H1 (cell line): ENCODE measurements at places on chromosomes 1 and 21. TPM values are rescaled to one million over a fixed set of nuclear protein-coding genes. Genes with fewer than 3 reads are reported as not detected.

SPATA46 gene
- total RNA-seq: not detected in 2 replicates

IQCC gene
- total RNA-seq: 4.2 and 4.3 TPM in 2 replicates

DNA sequence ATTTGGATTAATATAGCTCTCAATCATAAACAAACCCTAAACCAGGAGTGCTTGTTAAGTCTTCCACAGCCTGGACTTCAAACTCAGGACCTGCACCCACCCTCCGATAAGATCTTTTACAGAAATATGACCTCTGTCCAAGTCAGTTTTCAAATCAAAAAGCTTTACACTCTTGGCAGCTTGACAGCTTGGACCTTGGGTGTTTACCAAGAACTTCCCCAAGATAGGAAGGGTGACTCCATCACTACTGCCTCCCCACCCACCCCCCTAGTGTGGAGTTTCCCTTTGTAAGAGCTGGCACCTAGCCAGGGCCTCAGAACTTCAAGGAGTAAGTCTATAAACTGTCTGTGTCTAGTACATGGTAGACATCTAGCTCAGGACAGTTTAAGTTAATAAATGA, 9.6 kb downstream of the BCAR3 start:
- DNase-seq: no peak

TMEM59 gene
- 123 and 139 TPM in 2 replicates for total RNA-seq

GRCh38 chr1:207076181-207076955, 12.3 kb upstream of the C4BPB start:
- DNase-seq: no peak

B3GALT6 gene
- 18.2 and 18.4 TPM in 2 replicates for total RNA-seq

DNA sequence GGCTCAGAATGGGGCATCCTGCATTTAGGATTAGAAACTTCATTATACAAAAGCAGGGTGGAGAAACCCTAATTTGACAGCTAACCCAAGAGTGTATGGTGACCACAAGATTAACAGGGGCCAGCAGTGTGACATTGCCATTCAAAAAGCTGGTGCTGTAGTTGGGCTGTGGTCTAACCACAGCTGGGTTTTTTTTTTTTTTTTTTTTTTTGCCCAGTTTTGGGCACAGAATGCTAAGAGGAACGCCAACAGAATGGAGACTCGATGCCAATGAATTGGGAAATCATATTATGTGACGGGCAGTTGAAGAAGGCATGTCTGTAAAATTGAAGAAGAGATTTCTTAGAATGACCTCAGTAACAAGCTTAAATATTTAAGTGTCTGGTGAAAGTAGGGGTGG, 58.4 kb downstream of the NFIA start:
- DNase-seq: no peak

LHX8 gene
- 1.2 and 1.5 TPM in 2 replicates for total RNA-seq

LAMTOR5 gene
- total RNA-seq: 84.4 and 91.9 TPM in 2 replicates

DNA sequence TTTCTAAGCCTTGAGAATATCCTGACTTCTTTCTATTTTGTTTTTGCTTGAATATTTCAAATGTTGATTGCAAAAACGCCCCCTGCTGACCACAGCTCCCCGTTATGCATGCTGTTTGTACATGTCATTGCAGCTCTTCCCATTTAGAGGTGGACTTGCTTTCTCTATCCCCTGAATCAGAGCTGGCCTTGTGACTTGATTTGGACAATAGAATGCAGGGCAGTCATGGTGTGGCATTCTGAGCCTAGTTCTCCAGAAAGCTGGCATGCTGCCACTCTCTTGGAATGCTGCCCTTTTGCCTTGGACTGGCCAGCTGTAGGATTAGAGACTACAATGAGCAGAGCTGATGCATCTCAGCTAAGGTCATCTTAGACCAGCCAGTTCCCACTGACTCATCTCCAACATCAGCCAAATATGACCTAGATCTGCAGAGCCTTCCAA, 1561.5 kb downstream of the MRPL39 start:
- DNase-seq: peak; percentile 42

CD1B gene
- not detected in 2 replicates for total RNA-seq

GRCh38 chr1:58941471-58942289, 157.8 kb upstream of the JUN start:
- DNase-seq: no peak

- no peak for DNase-seq
Measured at GRCh38 chr1:2274929-2275475, 46.9 kb downstream of the SKI start.

DNA sequence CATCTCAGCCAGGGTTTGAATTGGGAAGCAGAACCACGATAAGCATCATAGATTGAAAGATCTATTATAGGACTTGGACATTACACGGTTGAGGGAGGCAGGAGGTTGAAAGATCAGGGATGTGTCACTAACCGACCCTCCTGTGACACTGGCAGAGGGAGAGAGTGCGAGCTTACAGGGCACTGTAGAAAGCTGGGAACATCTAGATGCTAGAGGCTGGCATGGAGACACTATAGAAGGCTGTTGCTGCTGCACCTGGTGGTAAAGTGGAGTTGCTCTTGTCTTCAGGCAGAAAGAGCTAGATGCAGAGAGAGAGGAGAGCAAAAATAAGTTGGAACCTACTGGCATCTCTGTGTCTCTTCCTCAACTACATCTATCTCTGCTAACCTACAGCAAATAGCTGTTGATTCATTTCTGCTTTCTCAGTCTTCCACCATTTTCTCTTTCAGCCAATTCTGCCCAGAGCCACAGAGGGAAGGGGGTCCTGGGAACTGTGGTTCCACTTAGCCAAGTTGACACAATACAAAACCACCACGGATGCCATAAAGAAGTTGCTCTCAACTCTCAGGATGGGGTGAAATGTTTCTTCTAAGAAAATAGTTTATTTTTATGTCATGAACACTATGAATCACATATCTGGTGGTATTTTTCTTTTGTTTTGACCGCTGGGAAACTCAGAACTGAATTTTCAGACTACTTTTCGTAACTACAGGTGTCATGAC, 155.9 kb downstream of the ZNF281 start:
- DNase-seq: no peak

GRCh38 chr1:204357551-204358490, 1.9 kb downstream of the PLEKHA6 start:
- no peak for DNase-seq

DNA sequence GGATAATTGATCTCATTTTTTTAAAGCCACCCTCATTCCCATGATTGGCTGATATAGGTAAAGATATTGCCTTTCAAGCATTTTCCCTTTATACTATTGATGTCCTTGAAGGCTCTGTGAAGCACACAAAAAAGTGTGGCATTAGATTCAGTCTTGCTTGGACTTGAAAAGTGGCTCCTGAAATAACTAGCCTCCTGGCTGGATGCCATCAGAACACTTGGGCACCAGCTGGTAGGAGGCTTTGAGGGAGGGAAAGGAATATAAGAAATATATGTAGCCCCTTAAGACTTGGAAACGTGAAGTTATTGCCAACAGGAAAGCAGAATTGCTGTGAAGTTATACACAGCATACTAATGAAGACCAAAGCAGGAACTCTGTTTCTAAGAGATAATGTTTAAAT, 14.1 kb downstream of the MTR start:
- no peak for DNase-seq

C1orf94 gene
- total RNA-seq: 4.8 and 5.8 TPM in 2 replicates

DNA sequence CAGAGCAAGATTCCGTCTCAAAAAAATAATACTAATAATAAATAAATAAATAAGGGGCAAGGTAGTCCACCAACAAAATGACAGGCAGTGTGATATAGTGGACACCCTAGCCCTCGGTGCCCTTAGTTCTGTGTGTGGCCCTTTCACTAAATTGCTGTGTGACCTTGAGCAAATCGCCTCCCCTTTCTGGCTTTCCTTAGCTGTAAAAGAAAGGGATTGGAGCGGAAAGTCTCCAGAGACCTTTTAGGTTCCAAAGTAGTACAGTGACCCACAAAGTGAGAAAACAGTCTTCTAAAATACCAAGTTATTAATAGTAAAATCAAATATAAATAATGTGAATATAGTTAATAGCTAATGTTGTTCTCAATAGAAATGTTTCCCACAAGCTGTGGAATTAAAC, 7.6 kb downstream of the LMNA start:
- no peak for DNase-seq

DNA sequence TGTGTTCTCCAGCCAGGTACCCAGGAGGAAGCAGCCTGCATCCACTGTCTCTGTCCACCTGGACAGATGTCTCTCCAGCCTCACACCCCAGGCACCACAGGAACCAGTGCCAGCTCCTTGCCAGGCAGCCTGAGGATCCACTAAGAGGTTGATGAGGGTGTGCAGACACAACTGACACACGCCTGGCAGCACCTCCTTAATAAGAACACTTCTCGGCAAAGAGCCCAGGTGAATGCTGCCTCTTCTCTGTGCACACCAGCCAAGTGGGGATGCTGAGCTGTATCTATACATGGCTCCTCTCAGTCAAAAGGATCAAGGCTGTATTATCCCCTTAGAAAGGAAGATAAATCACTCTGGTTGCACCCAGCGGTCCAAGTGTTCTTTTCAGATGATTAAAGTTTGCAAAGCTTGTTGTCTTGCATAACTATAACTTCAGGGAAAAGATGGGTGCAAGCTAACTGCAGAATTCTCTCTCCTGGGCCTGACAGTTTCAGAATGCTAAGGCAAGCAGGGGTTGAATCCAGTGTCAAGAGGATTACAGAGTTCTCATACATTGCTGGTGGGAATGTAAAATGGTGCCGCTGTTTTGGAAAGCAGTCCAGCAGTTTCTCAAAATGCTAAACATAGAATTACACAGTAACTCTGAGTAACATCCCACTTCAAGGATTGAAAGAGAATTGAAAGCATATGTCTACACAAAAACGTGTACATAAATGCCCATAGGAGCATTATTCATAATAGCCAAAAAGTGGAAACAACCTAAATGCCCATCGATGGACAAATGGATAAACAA, 3.7 kb upstream of the CAPN8 start:
- no peak for DNase-seq

- no peak for DNase-seq
Measured at GRCh38 chr1:232212253-232212652, 417.7 kb downstream of the SIPA1L2 start.

SUCO gene
- total RNA-seq: 35.0 and 35.8 TPM in 2 replicates

OLFML3 gene
- 55.3 and 56.0 TPM in 2 replicates for total RNA-seq

GRCh38 chr1:53519421-53519820, 60.2 kb downstream of the DMRTB1 start:
- no peak for DNase-seq
